Activated naive CD8-positive, alpha-beta T cell treated with anti-CD3 and anti-CD28 coated beads, Interleukin-2, amount 50 U/mL, for 24 hours (primary cell): ENCODE measurements at places on chromosomes 4 and X.
A peak's percentile ranks its signal among the peaks of the same experiment; 100 is the strongest.

DNA sequence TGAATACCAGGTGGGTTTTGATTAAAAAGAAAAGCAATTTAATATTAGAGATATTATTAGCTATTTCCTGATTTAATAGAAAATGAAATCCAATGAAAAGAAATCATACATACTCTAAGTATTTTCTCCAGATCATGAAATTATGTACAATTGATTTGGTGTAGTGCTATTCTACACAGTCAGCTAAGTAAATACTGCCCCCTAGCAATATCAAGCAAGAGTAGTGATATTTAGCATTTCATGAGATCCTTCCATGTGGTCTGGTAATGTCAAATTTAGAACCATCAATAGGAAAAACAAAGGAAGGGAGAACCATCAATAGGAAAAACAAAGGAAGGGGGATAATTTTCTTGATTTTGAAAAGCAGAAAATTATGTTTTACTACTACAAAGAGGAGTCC is 114.6 kb downstream of the TBCK start:
- H3K27ac ChIP-seq: no peak overlapping the region
- no peak for DNase-seq
- no peaks in the 10 kb centered on the region for H3K4me1 ChIP-seq
- no peaks in the 10 kb centered on the region for H3K27me3 ChIP-seq
- peaks cover 3% of the 10 kb centered on the region for H3K36me3 ChIP-seq

GRCh38 chr4:163606896-163607691 is 112.6 kb downstream of the TMA16 start:
- peaks cover 20% of the 10 kb centered on the region for H3K4me1 ChIP-seq
- no peak overlapping the region for H3K4me3 ChIP-seq
- H3K36me3 ChIP-seq: no peaks in the 10 kb centered on the region
- peaks cover 6% of the 10 kb centered on the region for H3K27me3 ChIP-seq

GRCh38 chr4:86972997-86973396 is 38.2 kb downstream of the AFF1 start:
- no peak overlapping the region for H3K4me3 ChIP-seq
- H3K4me1 ChIP-seq: peaks cover 63% of the 10 kb centered on the region
- H3K36me3 ChIP-seq: peaks cover 3% of the 10 kb centered on the region
- no peak for DNase-seq
- H3K27me3 ChIP-seq: no peaks in the 10 kb centered on the region
- no peak overlapping the region for H3K27ac ChIP-seq

DNA sequence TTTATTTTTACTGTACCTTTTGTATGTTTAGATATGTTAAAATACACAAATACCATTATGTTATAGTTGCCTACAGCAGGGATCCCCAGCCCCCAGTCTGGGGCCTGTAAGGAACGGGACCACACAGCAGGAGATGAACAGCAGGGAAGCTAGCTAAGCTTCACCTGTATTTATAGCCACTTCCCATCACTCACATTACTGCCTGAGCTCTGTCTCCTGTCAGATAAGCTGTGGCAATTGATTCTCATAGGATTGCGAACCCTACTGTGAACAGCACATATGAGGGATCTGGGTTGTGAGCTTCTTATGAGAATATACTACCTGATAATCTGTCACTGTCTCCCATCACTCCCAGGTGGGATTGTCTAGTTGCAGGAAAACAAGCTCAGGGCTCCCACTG is 73.9 kb downstream of the BMPR1B start:
- no peaks in the 10 kb centered on the region for H3K36me3 ChIP-seq
- H3K27me3 ChIP-seq: no peaks in the 10 kb centered on the region
- H3K4me3 ChIP-seq: no peak overlapping the region
- no peak overlapping the region for H3K27ac ChIP-seq

GRCh38 chrX:8374041-8374825 is 90.4 kb upstream of the VCX3B start:
- H3K27me3 ChIP-seq: no peaks in the 10 kb centered on the region
- H3K4me3 ChIP-seq: no peak overlapping the region
- no peaks in the 10 kb centered on the region for H3K4me1 ChIP-seq
- H3K36me3 ChIP-seq: no peaks in the 10 kb centered on the region

DNA sequence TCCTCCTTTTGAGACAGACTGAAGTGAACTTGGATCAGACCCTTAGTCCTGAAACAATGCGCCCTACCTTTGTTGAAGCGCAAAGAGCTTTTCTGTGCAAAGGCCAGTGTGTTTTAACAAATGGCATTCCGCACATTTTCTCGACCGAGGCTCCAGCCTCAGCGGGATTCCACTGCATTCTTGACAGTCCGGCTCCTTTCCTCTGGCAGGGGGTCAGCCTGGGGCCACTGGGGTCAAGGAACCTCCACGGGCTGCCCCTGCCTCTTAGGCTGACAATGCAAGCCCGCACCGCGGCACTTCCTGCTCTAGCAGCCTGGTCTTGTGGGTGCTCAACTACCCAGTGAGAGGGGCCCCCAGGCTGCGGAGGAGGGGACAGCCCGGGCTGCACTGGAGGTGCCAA is 47.2 kb upstream of the TFDP3 start:
- DNase-seq: no peak
- H3K36me3 ChIP-seq: no peaks in the 10 kb centered on the region
- no peaks in the 10 kb centered on the region for H3K27me3 ChIP-seq
- no peaks in the 10 kb centered on the region for H3K4me1 ChIP-seq
- H3K27ac ChIP-seq: no peak overlapping the region

DNA sequence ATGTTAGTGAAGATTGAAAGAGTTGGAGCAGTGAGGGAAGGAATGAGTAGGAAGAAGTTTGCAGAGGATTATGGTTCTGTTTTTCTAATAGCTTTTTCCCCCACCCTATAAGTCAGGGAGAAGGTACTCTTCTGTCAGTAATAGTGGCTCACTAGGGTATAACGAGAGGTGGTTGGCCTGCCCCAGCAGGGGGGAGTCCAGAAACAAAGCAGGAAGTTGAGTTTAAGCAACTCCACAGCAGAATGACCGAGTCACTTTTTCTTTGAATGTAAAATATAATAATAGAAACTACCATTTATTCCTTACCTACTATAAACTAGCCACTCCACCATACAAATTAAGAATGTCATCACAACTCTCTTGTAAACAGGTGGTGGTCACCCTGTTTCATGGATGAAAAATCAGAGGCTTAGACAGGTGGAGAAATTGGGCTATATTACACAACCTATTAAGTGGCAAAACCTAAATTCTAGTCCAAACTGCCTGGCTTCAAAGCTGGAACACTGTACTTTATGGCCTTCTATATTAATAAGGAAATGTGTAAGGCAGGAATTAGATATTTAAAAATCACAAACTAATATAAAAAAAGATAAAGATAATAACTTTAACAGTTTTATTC is 21.9 kb downstream of the AP1AR start:
- no peaks in the 10 kb centered on the region for H3K27me3 ChIP-seq
- no peak for DNase-seq
- H3K36me3 ChIP-seq: peaks cover 9% of the 10 kb centered on the region
- H3K4me1 ChIP-seq: peaks cover 6% of the 10 kb centered on the region

- H3K36me3 ChIP-seq: no peaks in the 10 kb centered on the region
- H3K27me3 ChIP-seq: peaks cover 3% of the 10 kb centered on the region
- no peak overlapping the region for H3K27ac ChIP-seq
- H3K4me1 ChIP-seq: no peaks in the 10 kb centered on the region
- H3K4me3 ChIP-seq: no peak overlapping the region
- no peak for DNase-seq
Observed at GRCh38 chrX:103779141-103779789, 2.6 kb downstream of the PLP1 start.

DNA sequence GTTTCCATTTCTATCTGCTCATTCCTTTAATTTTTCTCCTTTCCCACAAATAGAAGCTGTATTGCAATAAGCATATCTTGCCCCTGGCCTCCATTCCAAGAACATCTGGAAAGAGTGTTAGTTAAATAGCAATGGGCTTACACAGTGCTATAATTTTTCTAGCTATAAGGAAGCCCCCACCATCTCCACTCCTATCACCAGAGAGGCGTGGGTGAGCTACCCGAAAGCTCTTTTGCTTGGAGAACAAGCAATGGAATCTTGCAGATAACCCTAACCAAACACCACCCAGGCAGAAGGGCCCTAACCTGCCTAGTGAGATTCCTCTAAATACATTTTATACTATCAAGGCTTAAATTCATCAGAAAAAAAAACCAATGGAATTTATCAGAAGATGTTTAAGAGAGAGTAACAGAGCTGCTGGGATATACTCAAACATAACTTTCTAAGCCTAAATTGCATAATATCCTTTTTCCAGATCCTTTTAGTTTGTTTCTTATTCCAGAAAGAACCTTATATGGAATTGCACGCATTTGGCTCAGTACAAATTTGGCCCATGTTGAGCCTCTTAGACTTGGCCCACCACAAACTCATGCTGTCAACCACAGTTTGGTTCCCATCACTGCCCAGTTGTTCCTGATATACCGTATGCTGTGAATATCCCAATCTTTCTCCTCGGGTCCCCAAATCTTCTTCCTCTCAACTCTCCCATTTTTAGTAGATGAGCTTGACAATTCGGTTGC is 91.6 kb upstream of the PLAC1 start:
- H3K27ac ChIP-seq: no peak overlapping the region
- H3K4me3 ChIP-seq: no peak overlapping the region
- H3K27me3 ChIP-seq: no peaks in the 10 kb centered on the region

DNA sequence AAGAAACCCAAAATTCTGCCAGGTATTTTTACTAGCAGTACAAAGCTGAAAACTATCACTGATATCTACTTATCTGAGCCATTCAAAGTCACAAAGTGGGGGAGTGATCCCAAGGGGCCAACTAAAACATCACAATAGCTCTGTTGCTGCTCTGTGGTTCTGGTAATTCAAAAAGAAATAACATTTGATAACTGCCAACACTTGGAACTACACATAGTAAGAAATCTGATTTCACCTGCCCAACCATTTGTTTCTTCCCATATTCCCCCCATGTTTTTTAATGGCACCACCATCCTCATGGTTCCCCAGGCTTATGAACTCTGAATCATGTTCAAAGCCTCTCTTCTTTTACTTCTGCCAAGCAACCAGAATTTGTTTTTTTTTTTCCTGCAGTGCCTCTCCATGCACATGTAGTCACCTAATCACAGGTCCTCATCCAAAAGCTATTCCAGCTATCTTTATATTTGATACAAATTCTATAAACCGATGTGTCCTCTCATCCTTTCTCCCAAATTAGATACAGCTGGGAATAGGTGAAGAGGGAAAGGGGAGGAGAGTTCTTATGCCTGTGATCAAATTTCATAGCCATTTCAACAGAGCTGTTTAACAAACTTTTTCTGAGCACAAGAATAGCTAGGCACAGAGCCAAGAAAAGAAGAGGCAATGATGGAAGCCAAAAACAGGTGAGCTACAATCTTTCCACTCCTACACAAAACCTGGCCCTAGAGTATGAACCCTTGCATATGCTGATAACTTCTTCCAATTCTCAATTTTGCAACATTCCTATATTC is 7.7 kb downstream of the AMMECR1 start:
- peaks cover 57% of the 10 kb centered on the region for H3K4me1 ChIP-seq
- no peak overlapping the region for H3K4me3 ChIP-seq
- no peak for DNase-seq
- H3K36me3 ChIP-seq: no peaks in the 10 kb centered on the region
- peak overlapping the region; percentile 11 for H3K27ac ChIP-seq

- H3K27me3 ChIP-seq: peaks cover 2% of the 10 kb centered on the region
- DNase-seq: no peak
- no peak overlapping the region for H3K27ac ChIP-seq
- no peak overlapping the region for H3K4me3 ChIP-seq
Observed at GRCh38 chr4:21410372-21410771, 538.2 kb downstream of the KCNIP4 start.

GRCh38 chrX:56794404-56795230 is 65.6 kb downstream of the NBDY start:
- H3K36me3 ChIP-seq: peaks cover 9% of the 10 kb centered on the region
- peaks cover 32% of the 10 kb centered on the region for H3K4me1 ChIP-seq
- H3K27me3 ChIP-seq: no peaks in the 10 kb centered on the region
- no peak for DNase-seq
- no peak overlapping the region for H3K27ac ChIP-seq

DNA sequence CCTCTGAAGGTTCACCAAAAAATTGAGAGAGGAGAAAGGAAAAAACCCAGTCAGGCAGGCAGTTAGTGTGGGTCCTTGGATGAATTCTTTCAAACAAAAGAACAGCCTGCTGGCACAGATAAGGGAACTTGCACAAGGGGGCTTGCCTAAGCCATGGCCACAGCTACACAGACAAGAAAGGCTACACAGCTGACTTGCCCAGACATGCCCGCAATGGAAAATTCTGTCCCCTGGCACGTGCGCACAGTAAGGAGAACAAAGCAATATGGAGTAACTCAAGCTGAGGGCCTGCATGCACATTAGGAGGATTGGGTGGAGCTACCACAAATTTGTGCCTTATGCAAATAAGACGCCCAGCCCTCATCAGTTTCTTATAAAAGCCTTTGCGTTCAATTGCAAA is 512.5 kb upstream of the HTR2C start:
- H3K4me1 ChIP-seq: no peaks in the 10 kb centered on the region
- no peaks in the 10 kb centered on the region for H3K27me3 ChIP-seq
- H3K36me3 ChIP-seq: no peaks in the 10 kb centered on the region
- no peak overlapping the region for H3K4me3 ChIP-seq

DNA sequence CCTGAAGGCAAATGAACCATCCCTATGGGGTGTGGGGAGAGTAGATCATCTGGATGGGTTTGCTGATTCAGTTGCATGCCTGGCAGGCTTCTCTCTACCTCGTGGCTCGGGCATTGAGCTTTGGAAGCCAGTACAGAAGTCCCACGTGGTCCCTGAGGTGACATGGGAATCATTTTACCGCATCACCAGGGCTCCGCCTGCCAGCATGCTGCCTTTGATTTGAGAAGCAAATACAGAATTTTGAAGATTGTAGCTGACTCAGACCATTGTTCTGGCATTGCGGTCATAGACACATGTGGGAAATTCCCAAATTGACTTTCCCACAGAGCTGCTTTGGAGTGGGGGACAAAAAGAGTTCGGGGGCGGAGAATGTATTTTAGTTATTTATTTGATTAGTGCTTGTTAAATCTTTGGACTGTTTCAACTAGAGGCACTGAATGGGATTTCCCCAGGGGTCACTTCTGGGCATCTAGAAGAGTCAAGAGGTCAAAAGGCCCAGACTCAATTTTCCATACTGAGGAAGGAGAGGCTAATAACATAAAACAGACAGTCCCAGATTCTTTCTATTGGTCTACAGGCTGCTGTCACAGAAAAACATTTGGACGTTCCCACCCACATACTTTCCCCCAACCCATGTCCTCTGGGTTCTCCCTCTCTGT is 79.3 kb downstream of the NHSL2 start:
- no peak overlapping the region for H3K27ac ChIP-seq
- no peaks in the 10 kb centered on the region for H3K36me3 ChIP-seq

DNA sequence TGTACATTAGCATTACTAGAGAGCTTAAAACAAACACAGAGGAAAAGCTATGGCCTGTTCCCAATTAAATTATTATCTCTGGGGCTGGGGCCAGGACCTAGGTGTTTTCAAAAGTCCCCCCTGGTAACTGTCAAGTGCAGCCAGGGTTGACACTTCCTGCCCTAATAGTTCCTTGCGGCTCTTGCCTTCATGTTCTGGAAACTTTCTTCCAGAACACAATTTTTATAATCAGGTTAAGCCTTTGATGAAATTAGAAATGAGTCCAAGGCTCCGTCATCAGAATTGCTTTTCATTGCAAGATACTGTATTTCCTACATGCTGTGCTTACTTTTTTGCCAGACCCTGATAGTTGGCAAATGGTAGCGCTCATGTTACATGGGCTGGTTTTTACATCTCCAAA is 229.6 kb downstream of the UNC5C start:
- no peaks in the 10 kb centered on the region for H3K4me1 ChIP-seq
- no peak for DNase-seq
- no peak overlapping the region for H3K27ac ChIP-seq
- H3K4me3 ChIP-seq: no peak overlapping the region
- no peaks in the 10 kb centered on the region for H3K36me3 ChIP-seq
